NCI-H1694 (cell line): ENCODE measurements at places on chromosomes 5 and 9.

DNA sequence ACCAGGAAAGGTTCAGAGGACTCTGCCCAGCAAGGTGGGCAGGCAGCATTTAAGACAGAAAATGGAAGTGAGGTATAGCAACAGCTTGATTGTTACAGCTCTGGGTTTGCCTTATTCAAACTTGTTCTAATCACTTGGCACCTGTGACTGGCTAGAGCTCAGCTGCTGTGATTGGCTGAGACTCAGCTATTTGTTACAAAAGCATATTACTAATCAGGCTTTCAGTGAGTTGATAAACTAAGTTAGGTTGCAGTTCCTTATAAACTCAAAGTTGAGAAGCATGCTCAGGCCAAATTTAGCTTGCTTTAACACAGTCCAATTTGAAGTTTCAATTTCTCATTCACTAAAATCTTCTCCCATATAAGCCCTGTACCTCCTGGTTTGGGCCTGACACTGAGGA lies 56.3 kb downstream of the GDA start:
- no peak for DNase-seq

- no peak for DNase-seq
These were observed 40.9 kb downstream of the CETN3 start for GRCh38 chr5:90368454-90369246.

DNA sequence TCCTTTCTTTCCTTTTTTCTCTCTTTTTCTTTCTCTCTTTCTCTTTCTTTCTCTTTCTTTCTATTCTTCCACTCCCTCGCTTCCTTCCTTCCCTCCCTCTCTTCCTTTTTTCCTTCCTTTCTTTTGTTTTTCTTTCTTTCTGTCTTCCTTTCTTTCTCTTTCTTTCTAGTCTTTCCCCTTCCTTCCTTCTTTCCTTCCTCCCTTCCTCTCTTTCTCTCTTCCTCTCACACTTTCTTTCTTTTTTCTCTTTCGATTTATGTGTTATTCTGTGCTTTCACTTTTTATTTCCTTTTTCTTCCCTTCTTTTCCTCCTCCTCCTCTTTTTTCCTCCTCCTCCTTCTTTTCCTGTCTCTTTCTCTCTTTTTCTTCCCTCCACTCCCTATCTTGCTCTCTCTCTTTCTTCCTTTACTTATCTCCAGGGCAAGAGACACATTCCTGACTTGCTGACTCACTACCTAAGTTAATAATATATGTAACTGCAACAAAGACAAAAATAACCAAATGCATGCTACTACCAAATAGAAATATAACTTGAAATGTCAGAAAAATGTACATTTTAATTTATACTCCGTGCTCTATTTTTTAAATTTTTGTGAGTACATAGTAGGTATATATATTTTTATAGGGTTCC lies 445.5 kb downstream of the GABRG2 start:
- no peak for DNase-seq

GRCh38 chr9:129084087-129084486 lies 3.2 kb downstream of the DOLPP1 start:
- no peak for DNase-seq

DNA sequence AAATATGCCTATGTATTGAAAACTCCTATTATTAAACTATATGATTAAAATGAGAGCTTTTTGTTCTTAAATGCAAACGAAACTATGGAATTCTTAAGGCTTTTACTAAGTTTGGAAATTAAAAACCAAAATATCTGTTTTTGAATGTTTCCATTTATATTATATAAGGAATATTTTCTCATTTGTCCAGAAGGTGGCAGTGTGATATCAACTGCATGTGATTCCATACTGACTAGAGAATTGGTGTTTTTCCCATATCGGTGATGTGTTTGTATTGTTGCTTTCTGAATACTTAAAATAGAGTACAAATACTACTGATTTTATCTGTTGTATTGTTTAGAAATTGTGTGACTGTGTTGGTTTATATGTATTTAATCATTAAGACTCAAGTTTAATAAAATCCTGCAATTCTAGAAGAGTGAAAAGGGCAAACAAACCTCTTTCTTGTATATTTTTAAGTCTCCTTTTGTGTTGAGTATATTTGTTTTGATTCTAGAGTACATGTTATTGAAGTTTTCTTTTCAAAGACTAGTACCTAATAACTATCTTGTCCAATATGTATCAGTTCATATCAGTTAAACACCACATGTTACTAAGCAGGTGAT lies 320.8 kb downstream of the CCDC171 start:
- DNase-seq, result peak; percentile 32

DNA sequence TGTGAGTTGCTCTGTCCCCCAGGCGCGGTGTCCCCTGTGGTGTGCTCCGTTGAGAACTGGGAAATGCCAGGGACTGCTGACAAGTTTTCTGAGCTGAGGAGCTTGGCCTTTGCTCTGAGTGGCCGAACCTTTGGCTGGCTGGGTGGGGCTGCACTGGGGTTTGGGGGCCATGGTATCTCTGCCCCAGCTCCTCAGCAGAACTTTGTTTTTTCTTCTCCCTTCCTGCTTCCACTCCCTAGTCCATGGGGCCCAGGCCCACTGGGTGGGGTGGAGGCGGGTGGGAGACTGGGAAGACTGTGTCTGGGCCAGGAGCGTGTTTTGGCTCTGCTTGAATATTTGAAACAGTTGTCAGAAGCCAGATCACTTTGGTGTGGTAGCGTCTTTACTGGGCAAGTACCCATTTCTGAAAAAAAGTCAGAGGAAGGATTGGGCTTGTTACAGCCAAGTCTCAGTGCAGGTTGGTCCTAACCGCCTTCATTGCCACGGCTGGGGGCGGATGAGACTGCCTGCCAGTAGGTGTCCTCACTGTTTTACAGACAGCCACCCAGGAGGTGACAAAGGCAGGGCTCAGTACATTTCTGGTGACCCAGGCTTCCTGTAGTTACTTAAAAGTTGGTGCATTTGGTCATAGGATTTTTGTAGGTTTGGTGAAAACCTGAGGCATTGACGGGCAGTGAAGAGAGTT lies 92.7 kb downstream of the DAB2IP start:
- peak; percentile 17 for DNase-seq

DNA sequence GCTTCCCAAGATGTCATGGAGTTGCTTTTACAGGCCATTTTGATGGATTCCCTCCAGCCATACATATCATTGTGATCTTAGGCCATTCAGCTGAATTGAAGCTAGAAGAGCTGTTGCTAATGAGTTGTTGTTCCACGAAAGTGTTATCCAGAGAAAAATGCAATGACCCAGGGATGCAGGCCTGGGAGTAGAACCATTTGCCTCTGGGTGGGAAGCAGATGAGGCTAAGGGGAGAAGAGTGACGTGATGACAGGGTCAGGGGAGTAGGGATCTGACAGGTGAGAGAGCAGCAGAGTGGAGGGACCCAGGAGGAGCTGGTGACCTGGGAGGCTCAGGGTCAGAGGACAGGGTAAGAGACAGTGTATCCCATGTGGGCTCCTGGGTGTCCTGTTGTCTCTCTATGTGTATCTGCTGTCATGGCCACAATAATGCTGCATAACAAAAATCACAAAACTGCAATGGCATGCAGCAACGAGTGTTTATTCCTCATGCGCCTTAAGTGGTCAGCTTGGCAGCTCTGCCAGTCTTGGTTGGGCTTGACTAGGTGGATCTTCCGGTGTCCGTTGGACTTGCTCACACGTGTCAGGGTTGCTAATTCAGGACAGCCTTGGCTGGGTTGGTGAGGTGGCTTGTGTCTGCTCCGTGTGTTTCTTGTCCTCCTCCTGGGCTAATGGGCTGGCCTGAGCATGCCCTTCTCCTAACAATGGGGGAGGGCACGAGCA lies 90.6 kb downstream of the LIFR start:
- no peak for DNase-seq

GRCh38 chr5:43573058-43573457 lies 16.2 kb upstream of the PAIP1 start:
- DNase-seq, result no peak

DNA sequence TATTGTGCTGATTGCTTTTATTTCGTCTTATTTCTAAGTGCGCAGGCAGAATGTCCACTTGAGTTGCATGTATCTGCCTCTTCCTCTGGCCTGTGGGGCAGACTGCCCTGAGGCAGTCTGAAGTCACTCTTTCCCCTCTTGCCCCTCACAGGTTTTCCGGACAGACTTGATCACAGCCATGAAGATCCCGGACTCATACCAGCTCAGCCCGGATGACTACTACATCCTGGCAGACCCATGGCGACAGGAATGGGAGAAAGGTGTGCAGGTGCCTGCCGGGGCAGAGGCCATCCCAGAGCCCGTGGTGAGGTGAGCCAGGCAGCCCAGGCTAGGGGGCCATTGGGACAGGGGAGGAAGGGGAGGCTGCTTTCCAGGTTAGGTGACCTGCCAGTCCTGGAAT lies 26.4 kb downstream of the JADE2 start:
- no peak for DNase-seq

- DNase-seq, result no peak
These were observed 177.5 kb downstream of the AOPEP start for GRCh38 chr9:94903961-94904421.

DNA sequence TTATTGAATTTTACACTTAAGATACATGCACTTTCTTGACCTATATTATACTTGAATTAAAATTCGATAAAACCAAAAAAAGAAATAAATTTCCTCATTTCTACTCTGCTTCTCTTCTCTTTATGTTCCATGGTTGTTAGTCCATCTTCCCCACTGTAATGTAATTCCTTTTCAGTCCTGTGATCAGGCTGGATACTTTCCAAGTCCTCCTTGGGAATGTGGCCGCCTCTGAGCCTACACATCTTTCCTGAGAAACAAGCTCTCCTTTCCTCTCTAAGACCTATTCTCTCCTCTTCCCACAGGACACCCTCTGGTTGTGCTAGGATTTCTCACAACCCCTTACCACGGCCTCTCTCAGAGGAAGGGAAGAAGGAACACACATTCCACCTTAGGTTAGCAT lies 285.1 kb downstream of the DNAH5 start:
- DNase-seq, result no peak

- no peak for DNase-seq
These were observed 195.3 kb downstream of the FBXL7 start for GRCh38 chr5:15695215-15695731.
